Upper lobe of left lung (tissue), 6 donors: ENCODE measurements at places on chromosomes 3 and 15. TPM values are rescaled to one million over a fixed set of nuclear protein-coding genes. Genes with fewer than 3 reads are reported as not detected.

DNA sequence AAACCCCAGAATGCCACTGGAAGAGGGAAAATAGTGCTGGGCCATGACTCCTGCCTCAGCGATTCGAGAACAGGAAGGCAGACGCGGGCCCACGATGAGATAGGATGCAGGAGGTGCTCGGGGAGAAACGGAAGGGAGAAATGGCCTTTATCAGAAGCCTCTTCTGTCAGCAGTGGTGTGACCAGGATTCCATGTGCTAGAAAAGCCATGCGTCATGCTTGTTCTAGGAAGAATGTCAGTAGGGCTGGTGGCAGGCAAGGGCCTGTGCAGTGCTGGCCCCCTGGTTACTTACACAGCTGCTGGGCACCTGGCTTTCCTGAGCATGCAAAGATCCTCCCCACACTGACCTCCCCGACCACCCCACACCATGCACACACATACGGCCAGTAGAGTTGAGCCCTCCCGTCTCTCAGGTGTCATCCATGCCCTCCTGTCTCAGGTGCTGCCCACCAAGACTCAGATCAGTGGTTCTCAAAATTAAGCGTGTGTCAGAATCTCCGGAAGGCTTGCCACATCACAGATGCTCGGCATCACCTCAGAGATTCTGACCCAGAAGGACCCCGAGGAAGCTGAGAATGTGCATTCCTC is 106.7 kb downstream of the ADAMTS17 start:
- DNase-seq: no peak

DNA sequence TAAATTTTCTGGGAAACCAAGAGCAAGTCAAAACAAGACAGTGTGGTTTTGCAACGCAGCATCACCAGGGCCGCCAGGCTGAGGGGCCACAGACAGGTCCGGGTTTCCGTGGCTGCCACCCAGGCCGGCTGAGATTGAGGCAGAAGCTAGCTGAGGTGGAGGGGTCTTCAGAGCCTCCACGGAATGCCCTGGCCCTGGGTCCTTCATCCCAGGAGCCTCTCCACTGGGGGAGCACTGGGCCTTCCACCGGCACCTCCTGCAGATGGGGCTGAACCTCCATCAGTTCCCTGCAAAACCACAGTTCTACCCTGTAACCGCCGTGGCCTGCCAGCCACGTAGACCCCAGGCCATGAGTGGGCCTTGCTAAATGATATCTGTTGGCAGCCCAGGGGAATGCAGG is 152.7 kb downstream of the CHSY1 start:
- no peak for DNase-seq

GRCh38 chr3:177079684-177080083 is 117.6 kb downstream of the TBL1XR1 start:
- no peak for DNase-seq

GRCh38 chr15:48325400-48325799 is 5.8 kb upstream of the DUT start:
- no peak for DNase-seq

GRCh38 chr15:66261056-66261455 is 7.5 kb upstream of the MEGF11 start:
- no peak for DNase-seq

DNA sequence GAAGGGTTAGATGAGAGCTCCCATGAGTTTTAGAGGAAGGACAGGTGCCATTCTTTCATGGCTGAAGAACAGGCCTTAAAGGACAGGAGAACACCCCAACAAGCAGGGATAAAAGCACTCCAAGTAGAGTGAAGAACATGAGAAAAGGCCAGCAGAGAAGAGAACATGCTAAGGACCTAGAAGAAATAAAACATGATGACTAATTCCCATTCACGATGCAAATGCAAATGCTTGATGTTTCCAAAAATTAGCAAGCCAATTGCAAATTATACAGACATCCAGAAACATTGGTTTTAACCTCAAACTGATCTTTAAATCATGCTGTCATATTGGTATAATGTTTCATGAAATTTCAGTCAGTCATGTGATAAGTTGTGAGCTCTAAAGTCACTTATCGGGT is 241.7 kb downstream of the CNTN3 start:
- DNase-seq: no peak

- no peak for DNase-seq
Measured at GRCh38 chr3:28867836-28868235, 413.0 kb upstream of the RBMS3 start.

GRCh38 chr3:177322881-177323280 is 125.6 kb upstream of the TBL1XR1 start:
- peak; percentile 63 for DNase-seq

GRCh38 chr15:79352206-79352605 is 41.3 kb downstream of the TMED3 start:
- no peak for DNase-seq

DNA sequence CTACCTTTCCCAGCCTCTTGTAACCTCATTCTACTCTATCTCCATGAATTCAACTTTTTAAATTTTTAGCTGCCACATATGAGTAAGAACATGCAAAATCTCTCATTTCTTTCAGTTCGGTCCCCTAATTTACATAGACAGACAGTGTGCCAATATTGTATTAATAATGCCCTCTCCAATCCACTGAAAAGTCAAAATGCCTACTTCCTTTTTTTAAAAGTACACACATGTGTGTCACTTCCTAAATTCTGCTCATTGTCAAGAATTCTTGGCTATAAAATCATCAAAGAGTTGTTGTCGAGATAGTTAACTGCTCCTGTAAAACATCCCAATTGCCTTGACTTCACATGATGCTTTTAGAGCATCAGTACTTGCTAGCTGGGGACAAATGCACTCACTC is 84.2 kb upstream of the IL12A start:
- no peak for DNase-seq

- DNase-seq: no peak
Measured at GRCh38 chr3:126022741-126023359, 53.9 kb downstream of the ROPN1B start.

DNA sequence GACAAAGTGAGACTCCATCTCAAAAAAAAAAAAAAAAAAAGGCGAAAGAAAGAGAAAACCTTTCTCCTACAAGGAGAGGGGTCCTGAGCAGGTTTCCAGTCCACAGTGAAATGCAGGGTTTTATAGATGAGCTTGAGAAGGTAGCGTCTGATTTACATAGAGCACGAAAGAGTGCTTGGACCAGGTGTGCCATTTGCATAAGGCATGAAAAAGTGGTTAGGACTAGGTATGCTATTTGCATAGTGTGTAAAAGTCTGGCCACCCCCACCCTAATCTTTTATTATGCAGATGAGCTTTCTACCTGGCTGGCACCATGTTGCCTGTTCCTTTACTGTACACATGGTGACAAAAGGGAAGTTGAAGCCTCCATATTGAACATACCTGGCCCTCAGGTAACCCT is 13.6 kb upstream of the RNU6-1 start:
- DNase-seq: no peak

DNA sequence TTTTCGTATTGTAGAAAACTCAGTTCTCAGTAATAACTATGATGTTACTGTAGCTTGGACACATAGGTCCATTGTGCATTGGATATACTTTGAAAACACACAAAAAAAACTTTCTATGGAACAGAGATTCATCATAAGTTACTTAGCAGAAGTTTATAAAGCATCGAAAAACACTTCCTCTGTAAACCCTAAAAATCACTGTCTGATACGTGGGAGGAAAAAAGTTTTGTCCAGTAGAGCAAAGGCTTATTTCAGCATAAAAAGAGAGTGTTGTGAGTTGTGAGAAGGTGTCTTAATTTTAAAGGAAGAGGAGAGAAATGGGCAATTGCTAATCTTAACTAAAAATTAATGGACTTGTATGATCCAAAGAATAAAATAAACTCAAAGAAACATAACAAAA is 64.8 kb downstream of the OSTN start:
- DNase-seq: no peak

DNA sequence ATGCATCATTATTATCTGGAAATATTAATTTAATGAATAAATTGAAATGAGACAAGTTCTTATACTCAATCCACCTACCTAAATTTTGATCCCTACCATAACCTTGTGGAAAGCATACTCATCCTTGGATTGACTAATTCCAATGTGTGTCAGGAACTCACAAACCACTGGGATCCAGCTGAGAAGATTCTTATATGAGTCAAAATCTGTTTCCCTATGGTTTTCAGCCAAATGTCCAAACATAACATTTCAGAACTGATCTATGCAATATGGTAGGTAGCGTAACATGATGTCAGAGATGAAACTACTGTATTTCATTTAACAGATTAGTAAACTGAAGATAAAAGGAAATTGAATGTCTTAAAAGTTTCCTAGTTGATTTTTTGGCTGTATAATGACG is 250.0 kb downstream of the PLOD2 start:
- no peak for DNase-seq

- no peak for DNase-seq
Measured at GRCh38 chr3:99248913-99249312, 347.4 kb upstream of the DCBLD2 start.

Gene LARP6
- 5.8 TPM for total RNA-seq

Gene UNC45A
- total RNA-seq: 108 TPM

Gene TICRR
- 1.0 TPM for total RNA-seq

Gene SEMA3F
- 76.0 TPM for total RNA-seq

Gene ATP8B4
- total RNA-seq: 4.9 TPM
